Thymus (tissue), 14 donors: ENCODE measurements at places on chromosomes 6 and 20. TPM values are rescaled to one million over a fixed set of nuclear protein-coding genes. Genes with fewer than 3 reads are reported as not detected.

DNA sequence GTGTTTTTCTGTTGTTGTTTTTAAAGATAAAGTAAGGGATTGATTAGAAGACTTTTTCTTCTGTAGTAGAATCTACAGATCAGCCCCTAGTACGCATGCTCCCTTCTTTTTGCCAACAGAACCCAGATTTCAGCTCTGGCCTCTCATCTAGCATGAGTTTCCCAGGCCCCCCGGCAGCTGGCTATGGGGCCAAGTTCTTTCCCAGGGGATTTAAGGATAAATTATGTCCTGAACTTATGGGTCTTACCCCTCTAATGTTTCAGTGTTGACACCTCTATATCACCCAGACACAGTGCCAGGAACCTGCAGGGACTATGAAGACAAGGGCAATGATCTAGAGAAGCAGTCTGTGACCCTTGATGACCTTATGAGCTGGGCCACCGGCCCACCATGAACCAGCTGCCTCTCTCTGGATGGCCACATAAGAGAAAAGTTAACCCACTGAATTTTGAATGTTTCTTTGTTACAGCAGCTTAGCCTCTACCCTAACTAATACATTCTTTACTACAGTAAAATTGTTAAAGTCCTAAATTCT, 150.5 kb downstream of the UNC5CL start:
- H3K4me3 ChIP-seq: no peak overlapping the region
- DNase-seq: no peak
- H3K27ac ChIP-seq: no peak overlapping the region
- no peaks in the 10 kb centered on the region for H3K27me3 ChIP-seq

RAMACL gene
- 0.28 TPM for total RNA-seq

FILIP1 gene
- total RNA-seq: 1.9 TPM

DNA sequence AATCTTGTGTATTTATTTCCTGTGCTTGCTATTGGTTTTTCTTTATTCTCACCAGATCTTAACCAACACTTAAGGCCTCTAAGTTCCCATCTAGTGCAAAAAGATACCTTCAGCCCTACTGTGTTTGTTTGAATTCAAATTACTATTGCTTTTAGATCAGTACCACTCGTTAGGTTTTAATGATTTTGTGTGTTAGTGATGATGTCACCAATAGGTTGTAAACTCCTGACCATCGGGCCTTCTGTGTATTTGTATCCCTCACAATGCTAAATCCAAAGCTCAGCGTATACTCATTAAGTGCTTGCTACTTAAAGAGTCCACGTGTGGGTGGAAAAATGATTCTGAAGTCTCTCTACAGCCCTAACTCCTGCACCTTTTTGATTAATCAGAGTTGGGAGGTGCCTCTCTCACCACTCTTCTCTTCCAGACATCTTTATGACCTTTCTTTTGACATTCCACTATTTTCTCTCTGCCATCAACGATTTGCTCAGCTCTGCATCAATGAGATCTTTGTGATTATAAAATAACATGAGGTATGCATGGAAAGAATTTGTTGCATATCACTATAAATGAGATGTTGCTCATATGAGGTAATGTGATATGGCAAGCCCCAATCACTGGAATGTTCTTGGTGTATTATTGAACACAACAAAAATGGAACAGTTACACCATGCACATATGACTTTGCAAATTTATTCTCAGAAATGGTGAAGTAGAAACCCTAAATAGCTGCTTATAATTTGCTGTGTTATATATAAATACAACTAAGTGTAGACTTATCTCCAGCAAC, 55.1 kb upstream of the LAMA2 start:
- no peaks in the 10 kb centered on the region for H3K36me3 ChIP-seq
- DNase-seq: no peak
- H3K27me3 ChIP-seq: no peaks in the 10 kb centered on the region
- no peaks in the 10 kb centered on the region for H3K4me1 ChIP-seq
- H3K4me3 ChIP-seq: no peak overlapping the region

TMEM151B gene
- total RNA-seq: 0.09 TPM

DNA sequence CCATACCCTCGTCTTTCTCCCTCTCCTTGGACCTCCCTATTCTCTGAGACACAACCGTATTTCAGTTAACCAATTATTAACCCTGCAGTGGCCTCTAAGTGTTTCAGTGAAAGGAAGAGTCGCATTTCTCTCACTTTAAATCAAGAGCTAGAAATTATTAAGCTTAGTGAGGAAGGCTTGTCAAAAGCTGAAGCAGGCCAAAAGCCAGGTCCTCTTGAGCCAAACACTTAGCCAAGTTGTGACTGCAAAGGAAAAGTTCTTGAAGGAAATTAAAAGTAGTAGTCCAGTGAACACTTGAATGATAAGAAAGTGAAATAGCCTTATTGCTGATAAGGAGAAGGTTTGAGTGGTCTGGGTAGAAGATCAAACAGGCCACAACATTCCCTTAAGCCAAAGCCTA, 58.3 kb downstream of the SNX9 start:
- no peak for DNase-seq
- H3K4me1 ChIP-seq: peaks cover 55% of the 10 kb centered on the region
- H3K27me3 ChIP-seq: no peaks in the 10 kb centered on the region

- H3K4me3 ChIP-seq: no peak overlapping the region
- peaks cover 50% of the 10 kb centered on the region for H3K4me1 ChIP-seq
- H3K27me3 ChIP-seq: no peaks in the 10 kb centered on the region
- H3K36me3 ChIP-seq: no peaks in the 10 kb centered on the region
Measured at GRCh38 chr6:14458669-14459266, 341.2 kb downstream of the CD83 start.
